Urothelium cell line (cell line): ENCODE measurements at places on chromosomes 7 and 10.

GRCh38 chr7:9149499-9150082 is 716.2 kb downstream of the NXPH1 start:
- DNase-seq: peak; percentile 9

DNA sequence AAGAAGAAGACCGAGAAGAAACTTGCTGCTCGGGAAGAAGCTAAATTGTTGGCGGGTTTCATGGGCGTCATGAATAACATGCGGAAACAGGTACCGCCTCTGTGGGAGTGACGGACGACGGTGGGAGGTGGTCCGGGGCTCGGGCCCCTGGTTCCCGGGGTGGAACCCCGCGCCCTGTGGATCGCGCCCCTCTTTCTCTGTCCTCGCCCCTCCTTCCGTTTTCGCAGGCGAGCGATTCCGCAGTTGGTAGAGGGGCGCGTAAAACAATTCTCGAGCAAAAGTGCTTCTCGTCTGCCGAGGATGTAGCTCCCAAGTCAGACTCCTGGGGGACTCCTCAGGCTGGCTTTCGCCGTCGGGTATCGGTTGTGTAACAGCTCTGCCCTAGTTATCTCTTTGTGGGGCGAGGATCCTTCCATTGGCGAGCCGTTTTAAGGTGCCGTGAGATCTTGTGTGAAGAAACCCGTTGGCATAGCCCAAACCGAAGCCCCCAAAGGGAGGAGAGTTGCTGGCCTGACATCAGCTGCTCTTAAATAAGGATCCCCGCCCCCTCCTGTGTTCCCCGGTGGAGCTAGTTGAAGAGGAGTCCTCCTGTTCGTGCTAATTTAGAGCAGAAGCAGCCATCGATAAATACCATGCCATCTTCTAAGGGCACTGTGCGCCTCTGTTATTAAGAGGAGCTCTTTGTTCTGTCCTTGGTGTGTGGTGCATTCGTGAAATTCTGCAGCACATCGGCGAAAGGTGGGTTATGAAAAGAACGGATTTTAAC is 655 bp downstream of the KLHL7 start:
- DNase-seq: peak; percentile 47

- DNase-seq: no peak
Measured at GRCh38 chr7:130463553-130464434, 23.0 kb upstream of the CEP41 start.

DNA sequence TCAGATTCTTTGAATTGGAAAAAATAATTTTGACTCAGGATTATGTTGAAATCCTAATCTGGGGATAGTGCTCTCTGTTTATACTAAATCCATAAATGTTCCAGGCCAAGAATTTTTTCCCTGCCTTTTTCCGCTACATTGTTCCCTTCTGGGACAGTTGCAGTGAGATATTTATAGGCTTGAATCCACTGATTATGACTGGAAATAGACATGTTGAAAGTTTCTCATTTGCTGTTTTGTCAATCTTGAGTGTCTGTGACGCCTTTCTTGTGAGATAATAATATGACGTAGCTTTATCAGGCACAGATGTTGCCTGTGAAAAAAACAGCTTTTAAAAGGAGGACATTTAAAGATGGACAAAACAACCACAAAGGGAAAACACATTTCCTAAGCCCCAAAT is 155.9 kb downstream of the ARID5B start:
- DNase-seq: no peak

DNA sequence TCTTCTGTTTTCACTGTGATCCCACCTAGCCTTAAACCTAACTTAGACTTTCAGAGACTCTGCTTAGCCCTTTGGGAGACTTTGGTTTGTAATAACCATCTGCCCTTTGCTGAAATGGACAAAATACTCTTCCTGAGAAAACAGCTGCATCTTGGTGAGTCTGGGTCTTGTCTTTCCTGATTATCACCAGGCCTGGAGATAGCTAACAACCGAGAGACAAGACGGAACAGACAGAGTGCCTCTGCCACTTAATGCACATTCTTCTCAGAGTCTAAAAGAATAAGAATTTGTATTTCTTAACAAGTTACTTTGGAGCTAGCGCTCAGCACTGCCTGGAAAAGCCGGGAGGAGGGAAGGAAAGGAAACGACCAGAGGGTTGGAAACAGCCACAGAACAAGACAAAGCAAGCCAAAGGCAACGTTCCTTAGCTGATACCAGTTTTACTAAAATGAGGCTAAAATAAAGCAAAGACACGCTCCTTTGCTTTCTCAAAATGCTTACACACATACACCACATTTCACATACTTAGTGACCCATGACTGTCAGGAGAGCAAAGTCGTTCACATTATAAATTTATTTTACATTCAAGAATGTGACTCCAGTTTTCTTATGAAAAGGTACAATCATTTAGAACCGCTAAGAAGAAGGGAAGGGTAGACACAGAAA is 70.3 kb upstream of the DGKI start:
- DNase-seq: no peak

DNA sequence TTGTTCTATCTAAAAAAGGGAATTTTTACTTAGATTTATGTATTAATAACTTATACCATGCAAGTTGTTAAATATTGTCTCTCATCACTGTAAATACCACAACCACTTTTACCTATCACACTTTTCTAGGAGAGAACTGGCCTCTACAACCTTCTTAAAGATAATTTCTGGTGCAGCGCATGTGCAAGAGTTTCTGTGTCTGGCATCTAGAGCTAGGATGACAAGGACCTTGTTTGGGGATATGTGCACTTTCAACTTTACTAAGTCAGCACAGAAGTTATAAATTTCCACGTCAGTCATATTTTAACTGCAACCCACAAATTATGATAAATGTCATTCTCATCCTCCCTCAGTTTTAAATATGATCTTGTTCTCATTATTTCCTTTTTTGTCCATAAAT is 156.9 kb upstream of the ADCY1 start:
- DNase-seq: no peak

DNA sequence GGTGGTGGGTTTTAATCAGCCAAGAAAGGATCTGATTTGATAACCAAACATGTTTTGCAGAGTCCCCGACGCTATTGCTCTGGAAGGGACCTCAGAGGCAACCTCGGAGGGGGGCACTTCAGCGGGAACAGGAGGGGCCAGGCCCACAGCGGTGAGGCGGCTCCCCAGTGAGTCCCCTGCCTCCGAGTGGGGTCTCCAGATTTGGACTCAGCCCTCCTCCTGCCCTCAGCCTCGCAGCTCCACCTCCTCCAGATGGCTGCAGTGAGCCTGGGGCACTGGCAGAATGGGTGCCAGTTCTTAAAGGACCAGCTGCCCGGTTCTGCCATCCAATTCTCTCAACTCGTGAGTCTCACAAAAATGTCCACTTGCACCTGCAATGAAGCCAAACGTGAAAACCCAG is 61.0 kb upstream of the NANOS1 start:
- no peak for DNase-seq

GRCh38 chr10:28984431-28984830 is 304.4 kb upstream of the LYZL1 start:
- DNase-seq: peak; percentile 91

DNA sequence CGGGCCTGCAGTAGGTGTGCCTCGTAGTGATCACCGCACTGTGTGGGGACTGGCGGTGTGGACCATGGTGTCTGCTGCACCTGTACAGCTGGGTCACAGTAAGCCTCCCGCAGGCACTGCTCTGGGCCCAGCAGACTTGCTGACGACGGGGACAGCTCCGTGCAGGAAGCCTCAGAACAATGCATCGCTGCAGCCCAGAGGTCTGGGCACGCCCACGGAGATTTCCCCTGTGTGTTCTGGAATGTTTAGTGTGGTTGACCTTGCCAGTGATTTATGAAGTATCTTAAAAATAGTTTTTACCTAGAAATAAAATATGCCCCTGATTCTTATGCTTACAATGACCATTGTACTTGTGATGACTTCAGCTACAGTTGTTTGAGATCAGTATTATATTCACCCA is 59.1 kb upstream of the ZNF32 start:
- peak; percentile 83 for DNase-seq

DNA sequence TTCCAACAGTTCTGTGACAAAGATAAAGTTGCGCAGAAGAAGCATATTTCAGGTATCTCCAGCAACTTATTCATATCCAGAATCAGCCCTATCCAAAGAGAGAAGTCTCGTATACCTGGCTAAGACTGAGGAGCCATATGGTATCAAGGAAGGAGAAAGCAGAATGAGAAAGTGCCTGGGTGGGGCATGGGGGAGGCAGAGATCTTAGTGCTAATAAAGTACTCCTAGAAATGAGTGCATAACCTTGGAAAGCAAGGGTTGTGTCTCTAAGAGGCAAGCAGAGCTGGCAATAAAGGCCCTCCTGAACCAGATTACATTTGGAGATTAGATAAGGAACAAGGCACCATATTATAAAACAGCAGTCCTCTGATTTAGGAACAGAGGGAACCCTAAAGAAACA is 12.7 kb downstream of the TASOR2 start:
- DNase-seq: no peak

- DNase-seq: no peak
Measured at GRCh38 chr10:77197544-77197943, 440.1 kb downstream of the KCNMA1 start.

DNA sequence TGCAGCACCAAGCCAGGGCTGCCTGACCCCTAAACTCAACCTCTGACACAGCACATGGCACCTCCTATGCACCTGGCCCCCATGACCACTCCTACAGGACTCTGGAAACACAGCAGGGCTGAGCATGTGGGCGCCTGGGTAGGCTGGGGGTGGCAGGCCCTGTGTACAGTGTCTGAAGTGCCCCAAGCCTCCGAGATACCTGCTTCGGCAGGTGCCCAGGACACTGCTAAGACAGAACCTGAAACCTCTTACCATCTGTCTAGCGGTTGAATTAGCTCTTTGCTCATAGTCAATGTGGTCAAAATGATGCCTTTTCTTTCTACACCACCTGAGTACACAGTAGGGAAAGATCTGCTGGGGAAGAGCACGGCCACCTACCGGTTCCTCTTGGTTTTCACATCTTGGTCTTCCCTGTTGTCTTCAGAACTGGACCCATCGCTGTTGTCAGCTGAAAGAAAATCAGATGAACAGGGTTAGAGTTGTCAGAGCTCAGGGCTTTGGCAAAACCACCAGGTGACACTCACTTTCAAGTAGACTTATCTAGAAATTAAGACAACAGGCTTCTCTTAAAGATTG is 177.4 kb downstream of the TCERG1L start:
- no peak for DNase-seq

GRCh38 chr7:80699721-80700256 is 61.3 kb downstream of the CD36 start:
- no peak for DNase-seq

GRCh38 chr7:157177983-157178381 is 39.3 kb downstream of the UBE3C start:
- no peak for DNase-seq

DNA sequence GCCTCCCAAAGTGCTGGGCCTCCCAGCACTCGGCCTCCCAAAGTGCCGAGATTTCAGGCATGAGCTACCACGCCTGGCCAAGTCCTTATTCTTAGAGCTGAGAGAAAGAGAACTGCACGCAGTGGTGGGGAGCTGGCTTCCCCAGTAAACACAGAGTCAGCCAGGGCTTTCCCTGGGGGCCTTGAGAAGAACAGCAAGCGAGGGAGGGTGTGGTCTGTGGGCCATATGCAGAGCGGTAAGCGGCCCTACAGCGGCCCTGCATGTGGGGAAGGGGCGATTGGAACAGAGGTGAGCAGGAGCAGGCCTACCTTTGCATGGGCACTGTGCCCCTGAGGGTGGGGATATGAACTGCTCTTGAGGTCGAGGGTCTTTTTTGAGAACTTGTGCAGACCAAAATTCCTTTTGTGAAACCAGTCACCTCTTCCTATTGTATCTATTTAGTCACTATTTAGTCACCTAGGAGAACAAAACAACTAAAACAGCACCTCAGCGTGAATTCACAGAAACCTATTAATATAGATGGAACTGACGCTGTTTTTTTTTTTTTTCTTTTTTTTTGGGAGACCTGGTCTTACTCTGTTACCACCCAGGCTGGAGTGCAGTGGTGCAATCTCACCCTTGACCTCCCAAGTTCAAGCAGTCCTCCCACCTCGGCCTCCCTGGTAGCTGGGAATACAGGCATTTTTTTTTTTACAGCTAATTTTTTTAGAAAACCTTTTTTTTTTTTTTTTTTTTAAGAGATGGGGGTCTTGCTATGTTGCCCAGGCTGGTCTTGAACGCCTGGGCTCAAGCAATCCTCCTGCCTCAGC is 36.9 kb upstream of the SH2D4B start:
- no peak for DNase-seq

GRCh38 chr7:69412331-69413146 is 185.7 kb upstream of the AUTS2 start:
- DNase-seq: peak; percentile 85

- DNase-seq: no peak
Measured at GRCh38 chr10:79047875-79048638, 20.7 kb upstream of the ZMIZ1 start.

DNA sequence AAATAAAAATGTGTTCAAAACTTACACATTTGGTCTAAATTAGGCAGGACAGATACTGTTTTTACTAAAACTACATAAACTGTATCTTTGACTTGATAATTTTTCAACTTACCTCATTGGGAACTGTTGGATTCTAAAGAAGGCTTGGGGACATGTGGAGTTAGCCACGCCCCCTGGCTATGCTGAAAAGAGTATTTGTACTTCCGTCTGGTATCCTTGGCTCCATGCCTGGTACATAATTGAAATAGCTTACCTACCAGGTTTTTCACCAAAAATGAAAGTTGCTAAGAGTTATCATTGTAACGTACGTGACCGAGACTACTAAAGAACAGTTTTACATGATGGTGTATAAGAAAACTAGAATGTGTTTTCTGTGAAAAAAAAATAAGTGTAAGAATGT is 604.8 kb upstream of the IGFBP3 start:
- peak; percentile 56 for DNase-seq

- DNase-seq: no peak
Measured at GRCh38 chr7:111108496-111108895, 17.6 kb downstream of the LRRN3 start.

GRCh38 chr10:51910596-51910995 is 211.2 kb upstream of the CSTF2T start:
- no peak for DNase-seq

GRCh38 chr10:53284615-53285182 is 512.1 kb upstream of the MBL2 start:
- no peak for DNase-seq

DNA sequence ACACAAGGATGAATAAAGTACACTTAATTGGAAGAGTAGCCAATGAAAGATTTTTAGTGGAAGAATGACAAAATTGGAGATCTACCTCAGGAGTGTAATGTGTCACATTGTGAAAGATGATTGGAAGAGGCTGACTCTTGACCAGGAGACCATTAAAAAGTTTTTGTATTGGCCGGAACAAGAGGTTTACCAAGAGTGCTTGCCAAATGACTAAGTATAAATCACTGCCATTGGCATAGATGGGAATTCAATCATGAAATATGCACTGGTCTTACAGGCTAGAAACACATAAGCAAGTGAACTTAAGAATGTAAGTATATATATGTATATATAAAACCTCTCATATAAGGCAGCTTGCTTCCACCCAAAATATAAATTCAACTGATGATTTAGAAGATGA is 58.7 kb upstream of the TFEC start:
- no peak for DNase-seq
